ENCODE measurements at places on chromosomes 11 and 22.

DNA sequence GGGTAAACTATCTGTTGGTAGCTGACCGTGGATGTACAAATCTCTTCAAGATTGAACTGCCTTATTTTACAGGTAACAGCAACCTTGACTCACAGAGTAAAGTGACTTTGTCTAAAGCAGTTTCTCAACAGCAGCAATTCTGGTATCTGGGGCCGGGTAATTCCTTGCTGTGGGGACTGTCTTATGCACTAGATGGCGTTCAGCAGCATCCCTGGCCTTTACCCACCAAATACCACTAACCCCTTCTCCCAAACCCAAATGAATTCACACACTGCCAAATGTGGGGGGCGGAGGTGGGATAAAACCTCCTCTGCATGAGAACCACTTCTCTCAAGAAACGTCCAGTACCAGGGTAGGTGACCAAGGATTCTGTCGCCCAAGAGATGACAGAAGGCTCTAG, 1.7 kb upstream of the INCENP start:
- no peak for DNase-seq

- no peak for DNase-seq
Observed at GRCh38 chr11:78228467-78228866, 39.7 kb downstream of the USP35 start.

DNA sequence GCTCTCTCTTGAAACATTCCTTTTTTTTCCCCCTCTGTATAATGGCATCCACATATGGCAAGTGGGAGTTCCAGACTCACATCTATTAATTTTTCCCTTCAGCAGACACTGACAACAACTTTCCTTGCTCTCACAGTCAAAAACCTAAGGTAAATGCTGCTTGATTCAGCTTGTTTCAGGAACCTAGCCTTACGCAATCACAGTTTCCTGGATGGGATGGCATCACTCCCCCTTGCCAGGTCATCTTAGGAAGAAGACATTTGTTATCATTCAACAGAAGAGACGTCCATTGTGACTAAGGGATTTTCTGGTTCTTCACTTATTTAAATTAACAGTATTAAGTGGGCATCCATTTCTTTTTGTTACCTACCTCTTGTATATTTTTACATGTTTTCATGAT, 112.0 kb upstream of the PDGFD start:
- DNase-seq = no peak

DNA sequence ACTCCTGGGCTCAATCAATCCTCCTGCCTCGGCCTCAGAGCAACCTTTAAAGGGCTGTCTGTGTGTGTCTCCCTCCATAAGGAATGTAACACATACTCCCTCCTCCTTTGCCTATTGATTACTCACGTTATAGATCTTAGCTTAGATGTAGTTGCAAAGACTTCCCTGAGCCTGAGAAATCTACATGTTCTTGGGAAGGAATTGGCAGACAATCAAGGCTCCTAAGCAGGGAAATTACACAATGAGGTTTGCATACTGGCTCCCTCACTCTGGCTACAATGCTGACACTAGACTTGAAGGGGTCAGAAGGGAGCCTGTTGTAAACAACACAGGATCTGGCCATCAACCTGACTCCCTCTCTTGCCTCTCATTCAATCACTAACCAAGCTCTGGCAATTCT, 5.2 kb upstream of the OLFML1 start:
- no peak for DNase-seq

DNA sequence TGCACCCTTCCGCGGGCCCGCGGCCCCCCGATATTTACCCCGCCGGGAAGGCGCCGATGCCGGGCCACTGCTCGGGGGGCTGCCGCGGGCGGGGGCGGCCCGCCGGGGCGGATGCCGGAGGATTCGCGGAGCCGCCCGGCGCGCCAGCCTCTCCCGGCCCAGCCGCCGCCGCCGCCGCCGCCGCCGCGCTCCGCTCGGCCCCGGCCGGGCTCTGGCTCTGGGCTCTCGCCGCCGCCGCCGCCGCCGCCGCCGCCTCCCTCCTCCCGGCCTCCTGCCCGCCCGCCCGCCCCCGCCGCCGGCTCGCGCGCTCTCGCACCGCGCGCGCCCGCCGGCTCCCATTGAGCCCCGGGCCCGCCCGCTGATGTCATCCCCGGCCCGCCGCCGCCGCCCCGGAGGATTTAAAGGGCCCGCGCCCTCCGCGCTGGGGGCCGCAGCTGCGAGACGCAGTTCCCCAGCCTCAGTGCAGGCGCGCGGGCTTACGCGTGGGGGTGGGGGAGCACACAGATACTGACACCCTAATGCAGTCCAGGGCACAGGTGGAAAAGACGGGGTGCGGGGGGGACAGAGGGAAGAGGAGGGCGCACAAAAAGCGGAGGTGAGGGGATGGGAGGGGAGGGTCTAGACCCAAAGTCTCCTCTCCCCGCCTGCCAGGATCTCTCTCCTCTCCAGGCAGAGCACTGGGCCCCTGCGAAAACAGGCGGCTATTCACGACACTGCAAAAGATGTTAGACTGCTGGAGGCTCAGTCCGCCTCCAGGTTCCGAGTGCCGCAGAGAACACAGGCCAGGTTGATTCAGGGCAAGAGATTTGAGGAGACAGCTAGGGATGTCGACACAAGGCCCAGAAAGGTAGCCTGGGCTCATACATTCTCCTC, at the start of gene CSNK1E:
TSS of gene CSNK1E (minus strand) at position 312 of the 873 bp plus-strand sequence. CDS start 3,276 bp downstream, outside the sequence.
- peak; percentile 82 for DNase-seq

DNA sequence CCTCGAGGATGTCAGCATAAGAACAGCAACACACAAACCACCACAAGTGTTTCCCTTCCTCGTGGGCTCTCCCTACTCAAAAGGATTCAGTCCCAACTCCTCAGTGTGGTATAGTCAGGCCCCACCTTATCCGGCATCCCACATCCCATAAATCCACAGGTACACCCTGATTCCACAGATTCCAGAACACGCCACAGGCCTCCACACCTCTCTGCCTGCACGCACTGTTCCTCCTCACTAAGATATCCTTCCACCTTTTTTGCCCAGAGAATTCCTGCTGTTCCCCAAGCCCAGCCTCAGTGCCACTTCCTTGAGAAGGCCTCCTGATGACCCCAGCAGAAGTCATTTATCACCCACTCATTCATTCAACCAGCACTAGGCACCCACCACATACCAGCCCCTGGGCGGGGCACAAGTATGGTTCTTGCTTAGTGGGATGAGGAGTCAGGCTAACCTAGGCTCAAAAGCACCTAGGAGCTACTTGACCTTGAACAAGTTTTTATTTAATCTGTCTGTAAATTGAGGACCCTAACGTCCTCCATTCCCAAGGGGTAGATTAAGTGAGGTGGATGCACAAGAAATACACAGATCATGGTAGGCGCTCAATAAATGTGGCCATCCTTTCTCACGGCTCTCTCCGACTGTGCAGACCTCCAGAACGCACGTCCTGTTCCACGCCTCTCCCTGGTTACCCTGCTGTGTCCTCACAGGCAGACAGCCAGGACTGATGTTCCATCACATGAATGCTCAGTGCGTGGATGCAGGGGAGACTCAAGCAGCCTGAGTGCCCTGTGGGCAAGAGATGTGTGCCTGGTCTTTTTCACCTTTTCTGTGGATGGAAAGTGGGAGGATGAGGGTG, 2.1 kb upstream of the KCNJ4 start:
- DNase-seq = no peak

- DNase-seq = no peak
Observed at GRCh38 chr22:17336061-17336460, 33.2 kb upstream of the CECR2 start.

Data from activated T-cell treated with anti-CD3 and anti-CD28 coated beads, Interleukin-2, amount 50 U/mL, for 24 hours (primary cell).